ENCODE measurements at places on chromosomes 1 and 21.
A peak's percentile ranks its signal among the peaks of the same experiment; 100 is the strongest.

- no peak for DNase-seq
These were observed 46.1 kb upstream of the LPAR3 start for GRCh38 chr1:84939151-84939550.

GRCh38 chr1:6602669-6603237, at the start of gene KLHL21:
TSS of gene KLHL21 (minus strand) at chr1:6602869. CDS start at chr1:6602817, 52 bp downstream.
- DNase-seq: peak; percentile 92

- no peak for DNase-seq
These were observed 430.9 kb downstream of the LMO4 start for GRCh38 chr1:87759421-87760087.

GRCh38 chr1:183873642-183874041, 68.7 kb downstream of the RGL1 start:
- DNase-seq: no peak

- no peak for DNase-seq
These were observed 268.2 kb upstream of the NR5A2 start for GRCh38 chr1:199759268-199759730.

- DNase-seq: no peak
These were observed 520.4 kb upstream of the CXADR start for GRCh38 chr21:16992448-16992847.

GRCh38 chr1:187911820-187912219, 1083.1 kb downstream of the PLA2G4A start:
- no peak for DNase-seq

GRCh38 chr1:19360843-19361610, 48.9 kb downstream of the SLC66A1 start:
- DNase-seq: no peak

- no peak for DNase-seq
These were observed 1301.4 kb downstream of the PLA2G4A start for GRCh38 chr1:188129856-188130838.

DNA sequence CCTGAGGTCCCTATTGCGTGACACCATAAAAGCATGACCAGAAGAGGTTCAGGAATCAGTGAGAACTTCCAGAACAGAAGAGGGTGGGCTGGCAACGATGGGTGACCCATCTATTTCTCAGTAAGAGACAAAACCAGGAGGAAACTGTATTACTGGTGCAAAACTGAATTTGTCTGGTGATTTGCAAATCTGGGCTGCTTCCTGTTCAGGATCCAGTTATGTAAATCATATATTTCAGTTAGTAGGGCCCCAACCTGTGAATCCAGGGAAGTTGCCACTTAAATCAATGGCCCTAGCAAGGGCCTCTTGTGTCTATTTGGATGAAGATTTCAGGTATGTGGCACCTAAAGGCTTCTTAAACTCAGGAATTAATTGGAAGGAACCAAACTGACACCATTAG, 23.1 kb upstream of the SMAP2 start:
- DNase-seq: no peak

DNA sequence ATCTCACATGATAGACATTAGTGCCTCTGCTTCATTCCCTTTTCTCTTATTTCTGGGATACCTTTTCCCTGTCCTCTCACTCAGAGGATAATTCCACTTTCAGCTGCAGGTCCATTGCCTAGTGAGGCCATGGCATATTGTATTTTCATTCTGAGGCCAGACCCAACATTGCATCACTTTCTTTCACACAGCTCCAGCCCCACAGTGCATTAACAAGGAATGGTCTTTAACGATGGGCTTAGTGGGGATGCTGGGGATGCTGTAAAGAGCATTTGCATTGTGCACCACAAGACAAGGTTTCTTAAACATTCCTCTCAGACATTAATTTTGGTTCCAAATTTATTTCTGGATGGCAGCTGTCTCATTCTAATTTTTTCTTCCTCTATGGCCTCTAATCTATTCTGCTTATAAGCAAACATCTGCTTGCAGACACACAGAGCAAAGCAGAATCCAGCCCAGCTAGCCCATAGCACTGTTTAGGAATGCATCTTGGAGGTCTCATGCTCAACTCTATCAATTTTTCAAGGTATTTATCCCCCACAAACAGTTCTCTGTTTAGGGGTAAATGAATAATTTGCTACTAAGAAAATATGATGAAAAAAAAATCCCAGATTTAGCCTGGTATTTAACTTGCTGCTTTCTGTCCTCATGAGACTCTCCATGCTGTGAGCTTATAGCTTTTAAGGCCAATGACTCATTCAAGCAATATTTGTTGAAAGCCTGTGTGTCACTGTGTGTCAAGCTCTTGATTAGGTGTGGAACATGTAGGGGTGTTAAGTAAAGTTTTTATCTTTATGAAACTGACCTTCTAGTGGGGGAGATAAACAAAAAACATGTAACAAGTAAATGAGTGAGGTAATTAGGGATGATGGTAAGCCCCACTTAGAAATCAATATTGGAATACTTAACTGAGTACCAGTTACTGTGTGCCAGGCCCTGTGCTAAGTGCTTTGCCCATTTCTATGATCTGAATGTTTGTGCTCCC, 44.5 kb upstream of the CCDC190 start:
- no peak for DNase-seq

- no peak for DNase-seq
These were observed 41.6 kb downstream of the ABL2 start for GRCh38 chr1:179187735-179188471.

DNA sequence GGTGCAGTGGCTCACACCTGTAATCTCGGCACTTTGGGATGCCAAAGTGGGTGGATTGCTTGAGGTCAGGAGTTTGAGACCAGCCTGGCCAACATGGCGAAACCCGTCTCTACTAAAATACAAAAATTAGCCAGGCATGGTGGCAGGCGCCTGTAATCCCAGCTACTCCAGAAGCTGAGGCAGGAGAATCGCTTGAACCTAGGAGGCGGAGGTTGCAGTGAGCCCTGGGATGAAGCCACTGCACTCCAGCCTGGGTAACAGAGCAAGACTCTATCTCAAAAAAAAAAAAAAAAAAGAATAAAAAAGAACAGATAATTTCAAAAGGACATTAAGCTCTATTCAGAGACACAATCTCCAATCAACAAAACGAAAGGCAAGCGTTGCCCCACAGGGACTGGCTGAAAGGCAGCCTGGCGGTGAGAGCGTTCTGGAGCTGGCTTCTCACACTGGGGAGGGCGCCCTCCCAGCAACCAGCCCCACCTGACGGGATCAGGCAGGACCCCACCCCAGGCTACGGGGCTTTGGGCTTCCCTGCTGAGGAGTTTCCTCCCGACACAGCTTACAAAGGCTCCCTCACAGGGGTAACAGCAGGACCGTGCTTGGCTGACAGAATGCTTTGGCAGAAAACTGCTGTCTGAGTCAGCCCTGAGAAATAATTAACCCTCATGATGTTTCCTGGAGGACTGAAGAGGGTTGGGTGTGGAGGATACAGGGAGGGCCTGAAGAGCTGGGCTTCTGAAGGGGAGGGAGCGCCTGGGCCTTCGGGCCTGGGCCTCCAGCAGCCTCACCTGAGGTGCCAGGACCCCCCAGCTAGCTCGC, 31.1 kb upstream of the SRP9 start:
- no peak for DNase-seq

DNA sequence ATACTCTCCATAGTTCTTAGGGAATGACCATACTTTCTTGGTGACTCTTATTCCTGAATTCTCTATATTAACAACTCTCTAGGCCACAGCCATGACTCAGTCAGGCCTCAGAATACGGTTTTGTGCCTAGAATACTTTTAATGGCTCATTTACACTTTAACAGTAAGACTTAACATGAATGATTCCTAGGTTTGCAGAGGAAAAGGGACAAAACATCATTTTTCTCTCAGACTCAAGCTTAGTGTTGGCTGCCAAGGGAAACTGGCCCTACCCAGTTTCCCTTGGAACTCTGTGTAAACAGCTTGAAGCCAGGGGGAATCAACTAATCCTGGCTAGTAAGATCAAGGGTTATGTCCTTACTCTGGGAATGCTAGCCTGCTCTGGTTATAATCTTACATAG, 164.9 kb upstream of the PKN2 start:
- DNase-seq: no peak

DNA sequence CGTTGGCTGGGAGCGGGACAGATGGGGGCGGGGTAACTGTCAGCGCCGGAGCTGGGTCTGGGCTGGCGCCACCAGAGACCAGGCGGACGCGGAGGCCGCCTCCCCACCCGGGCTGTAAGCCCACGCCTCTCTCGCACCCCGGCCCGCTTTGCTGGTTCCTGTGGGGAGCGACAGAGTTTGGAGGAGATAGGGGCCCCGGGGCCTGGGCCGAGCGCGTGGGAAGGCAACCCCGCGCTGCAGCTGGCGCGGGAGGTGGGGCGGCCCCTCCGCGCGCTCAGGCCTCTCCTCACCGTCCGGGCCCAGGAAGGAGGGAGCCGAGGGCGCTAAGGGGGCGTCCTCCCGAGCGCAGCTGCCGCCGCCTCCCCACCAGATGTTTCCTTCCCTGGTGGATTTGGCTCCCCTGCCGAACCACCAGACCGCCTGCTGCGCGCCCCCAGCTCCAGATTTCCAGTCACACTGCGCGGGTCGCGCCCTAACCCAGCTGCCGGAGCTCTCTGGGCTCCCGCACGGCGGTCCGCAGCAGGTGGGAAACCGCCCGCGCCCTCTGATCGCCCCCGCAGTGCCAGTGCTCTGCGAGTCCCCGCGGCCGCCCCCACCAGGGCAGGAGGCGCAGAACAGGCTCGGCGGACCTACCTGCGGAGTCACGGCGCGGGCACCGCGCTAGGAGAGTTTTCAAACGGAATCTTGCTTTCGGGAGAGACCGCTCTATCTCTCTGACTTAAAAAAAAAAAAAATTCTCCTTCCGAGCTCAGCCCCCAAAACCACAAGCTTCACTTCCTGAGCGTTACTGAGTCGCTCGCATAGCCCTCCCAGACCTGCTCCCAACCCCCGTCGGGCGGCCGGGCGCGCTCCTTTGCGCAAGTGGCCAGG, 1.1 kb downstream of the GFI1 start:
- peak; percentile 92 for DNase-seq

DNA sequence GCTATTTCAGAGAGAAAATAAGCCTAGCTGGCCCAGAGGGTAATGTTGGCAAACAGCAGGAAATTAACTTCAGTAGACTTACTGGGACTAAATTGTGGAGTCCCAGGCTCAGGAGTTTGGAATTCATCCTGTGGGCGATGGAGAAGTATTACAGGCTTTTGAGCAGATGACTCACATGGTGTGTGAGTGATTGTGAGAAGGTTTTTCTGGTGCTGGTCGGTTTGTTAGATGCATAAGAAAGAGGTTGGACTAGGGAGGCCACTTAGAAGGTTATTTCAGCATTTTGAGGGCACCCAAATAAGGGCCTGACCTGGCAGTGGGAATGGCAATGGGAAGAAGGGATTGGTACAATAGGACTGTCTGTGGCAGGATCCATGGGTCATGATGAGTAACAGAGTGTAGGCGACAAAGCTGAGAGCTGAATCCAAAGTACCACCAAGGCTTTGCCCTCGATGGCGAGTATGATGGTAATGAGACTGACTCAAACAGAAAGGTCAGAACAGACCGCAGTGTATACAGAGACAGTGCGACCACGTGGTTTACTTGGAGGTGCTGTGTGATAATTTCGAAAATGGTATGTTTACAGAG, 69.2 kb upstream of the KIF26B start:
- no peak for DNase-seq

- no peak for DNase-seq
These were observed 43.1 kb downstream of the IL12RB2 start for GRCh38 chr1:67350783-67351182.

GRCh38 chr1:41073971-41074370, 52.4 kb upstream of the SLFNL1 start:
- DNase-seq: no peak

GRCh38 chr1:232589111-232589811, 40.7 kb downstream of the SIPA1L2 start:
- DNase-seq: no peak

DNA sequence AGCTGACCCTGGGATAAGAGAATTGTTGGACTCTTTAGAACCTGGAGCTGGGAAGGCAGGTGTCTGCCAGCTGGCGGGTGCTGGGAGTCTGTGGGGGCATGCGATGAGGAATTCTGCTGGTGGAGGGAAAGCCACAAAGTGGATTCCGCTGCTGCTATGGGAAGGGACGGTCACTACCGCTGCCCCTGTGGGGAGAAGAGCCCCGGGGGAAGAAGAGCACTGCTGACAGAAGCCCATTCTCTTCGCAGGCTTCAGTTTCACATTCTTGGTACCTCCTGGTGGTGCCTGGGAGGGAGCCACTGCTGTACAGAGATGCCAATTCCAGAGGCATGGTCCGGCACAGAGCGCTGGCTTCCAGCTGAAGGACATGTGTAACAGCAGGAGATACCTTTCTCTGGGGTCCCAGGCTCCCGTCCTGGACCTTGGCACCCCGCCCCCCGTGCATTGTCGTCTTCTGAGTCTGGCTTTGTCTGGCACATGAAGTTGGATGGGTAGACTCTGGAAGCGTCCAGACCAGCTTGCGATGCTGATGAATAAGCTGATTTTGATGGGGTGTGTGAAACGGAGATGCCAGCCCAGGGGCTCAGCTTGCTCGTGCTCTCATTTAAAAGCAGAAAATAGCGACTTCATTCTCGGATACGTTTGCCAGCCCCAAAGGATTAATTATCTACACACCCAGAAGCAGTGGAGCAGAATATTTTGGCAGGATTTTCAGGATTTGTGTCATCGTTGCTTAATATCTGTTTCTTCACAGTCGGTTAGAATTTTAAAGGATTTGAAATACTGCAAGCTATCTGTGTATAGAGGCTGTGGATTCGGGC, 13.2 kb downstream of the PDXK start:
- no peak for DNase-seq

DNA sequence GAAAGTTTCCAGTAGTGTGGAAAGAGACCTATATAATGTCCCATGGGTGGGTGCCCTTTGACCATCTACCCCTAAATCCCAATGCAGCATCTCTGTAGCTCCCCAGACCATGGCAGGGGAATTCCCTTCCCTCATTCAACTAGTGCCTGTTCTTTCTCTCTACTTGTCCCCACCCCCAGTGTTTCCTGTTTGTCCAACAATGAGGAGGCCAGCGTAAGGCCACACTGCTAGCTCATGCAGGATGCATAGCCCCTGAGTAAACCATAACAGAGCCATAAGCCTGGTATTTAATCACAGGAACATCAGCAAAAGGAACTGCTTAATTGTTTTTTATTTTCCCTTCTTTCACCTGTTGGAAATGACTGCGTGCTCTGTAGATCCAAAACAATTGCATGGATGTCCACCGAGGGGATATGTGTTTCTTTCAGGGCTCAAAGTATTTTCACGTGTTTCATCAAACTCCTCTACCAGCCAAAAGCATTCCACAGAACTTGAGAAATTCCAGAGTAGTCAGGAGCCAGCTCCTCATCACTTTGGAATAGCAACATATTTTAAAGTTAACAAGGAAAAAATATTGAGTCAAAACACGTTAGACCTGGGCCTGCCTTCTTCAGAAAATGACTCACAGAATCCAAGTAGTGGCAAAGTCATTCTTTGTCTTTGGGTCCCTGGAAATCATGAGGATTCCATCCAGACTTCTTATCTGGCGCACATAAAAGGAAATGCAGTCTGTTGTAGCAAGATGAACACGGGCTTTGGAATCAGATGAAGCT, 162.5 kb upstream of the SGIP1 start:
- DNase-seq: no peak

- no peak for DNase-seq
These were observed 210.1 kb downstream of the FGGY start for GRCh38 chr1:59506952-59507351.

DNA sequence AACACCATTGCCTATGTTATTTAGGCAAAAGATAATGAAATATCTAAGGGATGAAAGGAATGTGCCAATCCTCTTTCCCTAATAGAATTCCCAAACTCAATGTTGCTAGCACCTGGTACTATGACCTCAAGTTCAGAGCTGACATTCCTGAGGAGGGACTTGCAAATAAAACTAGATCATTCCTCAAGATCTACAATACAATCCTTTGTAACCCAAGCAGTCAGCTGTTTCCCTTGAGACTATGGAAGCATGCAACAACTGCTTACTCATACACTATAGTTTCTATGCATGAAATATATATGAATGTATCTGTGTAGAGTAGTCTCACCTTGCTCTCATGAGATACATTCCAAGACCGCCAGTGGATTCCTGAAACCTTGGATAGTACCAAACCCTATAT, 65.0 kb downstream of the ABL2 start:
- DNase-seq: no peak
